SHP77 (cell line): ENCODE measurements at places on chromosomes 6 and 20.

DNA sequence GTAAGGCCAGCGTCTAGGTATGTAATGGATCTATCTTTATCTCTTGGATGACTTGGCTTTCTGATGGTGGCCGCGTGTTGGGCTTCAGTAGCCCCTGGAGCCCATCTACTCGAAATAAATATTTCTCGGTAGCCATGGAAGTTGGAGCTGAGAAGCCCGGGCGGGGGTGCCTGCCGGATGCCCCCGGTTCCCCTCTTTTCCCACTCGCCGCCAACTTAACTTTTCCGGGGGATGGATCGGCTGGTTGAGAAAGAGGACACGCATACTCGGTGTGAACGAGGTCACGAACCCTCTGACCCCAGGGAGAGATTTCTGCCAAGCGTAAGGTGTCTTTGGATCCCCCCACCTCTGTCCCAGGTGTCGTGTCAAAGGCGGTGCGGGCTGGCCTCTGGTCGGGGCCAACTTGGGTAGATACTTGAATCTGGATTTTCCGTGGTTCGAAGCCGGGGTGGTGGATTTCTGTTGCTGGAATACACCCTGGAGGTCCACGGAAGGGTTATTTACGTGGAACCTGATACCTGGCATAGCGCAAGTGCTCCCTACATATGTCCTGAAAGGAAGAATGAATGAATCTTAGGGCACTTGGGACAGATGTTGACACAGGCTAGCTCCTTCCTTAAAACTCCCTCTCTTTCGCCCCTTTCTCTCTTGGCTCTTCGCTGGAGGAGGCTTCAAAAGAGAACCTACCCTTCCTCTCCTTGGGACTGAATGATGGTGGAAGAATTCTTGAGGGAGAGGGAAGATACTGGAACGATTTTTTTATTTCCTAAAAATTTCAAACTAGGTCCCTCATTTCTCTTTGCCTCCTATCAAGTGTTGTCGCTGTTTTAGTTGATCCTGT lies 996 bp downstream of the DOK5 start:
- no peak for DNase-seq

DNA sequence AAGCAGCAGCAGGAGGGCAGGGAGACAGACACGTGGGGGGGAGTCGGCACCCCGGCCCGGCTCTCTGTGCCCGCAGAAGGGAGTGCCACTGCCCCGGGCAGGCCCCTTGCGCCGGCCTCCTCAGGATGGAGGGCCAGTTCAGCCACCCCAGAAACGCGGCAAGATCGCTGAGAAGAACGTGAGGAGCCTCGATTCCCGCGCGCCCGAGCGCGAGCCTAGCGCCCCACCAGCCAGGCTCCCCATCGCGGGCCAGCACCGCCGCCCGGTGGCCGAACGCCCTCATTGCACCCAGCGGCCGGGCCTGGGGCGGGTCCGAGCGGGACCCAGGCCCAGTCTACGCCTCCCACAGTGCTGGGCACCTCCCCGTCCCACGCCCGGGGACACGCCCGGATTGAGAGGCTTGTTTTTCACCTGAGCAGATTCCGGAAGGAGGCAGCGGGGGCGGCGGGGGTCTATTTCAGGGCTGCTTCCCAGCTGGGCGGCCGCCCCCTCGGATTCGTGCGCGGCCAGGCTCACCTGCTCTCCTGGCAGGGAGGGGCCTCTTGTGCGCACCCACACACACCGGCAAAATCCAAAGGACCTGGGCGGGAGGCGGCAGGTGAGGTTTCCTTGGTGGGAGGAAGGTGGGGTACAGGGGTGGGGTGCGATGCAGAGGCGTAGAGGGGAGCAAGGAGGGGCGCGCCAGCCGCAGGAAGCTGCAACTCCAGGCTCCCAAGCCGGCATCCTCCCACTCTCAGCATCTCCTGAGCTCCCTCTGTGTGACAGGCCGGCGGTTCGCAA lies 9.0 kb upstream of the GRM4 start:
- peak; percentile 36 for DNase-seq

- DNase-seq: no peak
Observed at GRCh38 chr6:95084867-95085266, 492.5 kb upstream of the MANEA start.

- DNase-seq: no peak
Observed at GRCh38 chr6:34243131-34243771, 5.6 kb downstream of the SMIM29 start.

DNA sequence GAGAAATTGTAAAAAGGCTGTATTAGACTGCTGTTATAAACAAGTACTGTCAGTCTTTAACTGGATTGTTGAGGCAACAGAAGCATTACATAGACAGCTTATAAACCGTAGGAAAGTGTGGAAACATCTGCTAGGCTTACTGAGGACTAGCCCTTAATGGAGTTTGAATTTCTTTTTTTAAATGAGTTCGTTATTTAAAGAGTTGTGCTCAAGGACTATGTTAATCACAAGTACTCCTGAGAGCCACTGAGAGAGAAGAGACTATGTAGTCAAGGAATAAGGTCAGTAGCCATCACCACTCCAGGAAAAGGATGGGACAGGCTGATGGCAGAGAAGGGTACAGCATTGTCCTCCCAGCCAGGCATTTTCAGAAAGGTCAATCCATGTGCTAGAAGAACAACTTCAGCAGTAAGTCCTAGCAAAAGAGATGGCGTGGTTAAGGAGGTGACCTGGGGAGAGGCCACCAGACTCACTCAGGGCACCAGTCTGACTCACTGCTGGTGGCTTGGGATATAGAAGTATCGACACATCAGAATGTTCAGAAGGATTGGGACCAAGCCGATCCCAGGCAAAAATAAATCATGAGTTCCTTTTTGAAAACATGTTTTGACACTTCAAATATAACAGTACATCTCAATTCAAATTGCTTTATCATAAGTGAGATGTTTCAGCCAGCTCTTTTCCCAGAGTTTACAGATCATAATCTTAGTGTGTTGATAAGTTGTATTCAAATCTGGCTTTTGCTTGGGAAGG lies 6.4 kb downstream of the RPS12 start:
- peak; percentile 0 for DNase-seq

DNA sequence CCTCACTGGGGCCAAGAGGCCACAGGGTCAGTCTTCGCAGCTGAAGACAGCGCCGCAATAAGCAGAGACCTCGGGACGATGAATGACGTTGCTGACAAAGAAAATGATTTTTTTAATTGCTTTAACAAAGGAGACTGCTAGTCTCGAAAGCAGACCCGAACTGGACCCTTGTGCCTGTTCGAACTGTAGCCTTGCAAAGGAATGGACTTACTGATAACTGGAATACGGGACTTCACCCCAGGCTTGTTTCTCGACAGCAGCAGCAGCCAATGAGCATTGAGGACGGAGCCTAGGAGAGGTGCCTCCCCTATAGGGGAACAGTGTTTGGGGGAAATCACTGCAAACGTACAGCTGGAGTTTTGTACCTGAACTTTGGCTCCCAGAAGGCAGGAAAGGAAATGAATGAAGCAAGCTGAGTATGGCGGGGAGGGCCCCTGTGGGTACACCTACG lies 1.3 kb upstream of the TAF4 start:
- DNase-seq: no peak

DNA sequence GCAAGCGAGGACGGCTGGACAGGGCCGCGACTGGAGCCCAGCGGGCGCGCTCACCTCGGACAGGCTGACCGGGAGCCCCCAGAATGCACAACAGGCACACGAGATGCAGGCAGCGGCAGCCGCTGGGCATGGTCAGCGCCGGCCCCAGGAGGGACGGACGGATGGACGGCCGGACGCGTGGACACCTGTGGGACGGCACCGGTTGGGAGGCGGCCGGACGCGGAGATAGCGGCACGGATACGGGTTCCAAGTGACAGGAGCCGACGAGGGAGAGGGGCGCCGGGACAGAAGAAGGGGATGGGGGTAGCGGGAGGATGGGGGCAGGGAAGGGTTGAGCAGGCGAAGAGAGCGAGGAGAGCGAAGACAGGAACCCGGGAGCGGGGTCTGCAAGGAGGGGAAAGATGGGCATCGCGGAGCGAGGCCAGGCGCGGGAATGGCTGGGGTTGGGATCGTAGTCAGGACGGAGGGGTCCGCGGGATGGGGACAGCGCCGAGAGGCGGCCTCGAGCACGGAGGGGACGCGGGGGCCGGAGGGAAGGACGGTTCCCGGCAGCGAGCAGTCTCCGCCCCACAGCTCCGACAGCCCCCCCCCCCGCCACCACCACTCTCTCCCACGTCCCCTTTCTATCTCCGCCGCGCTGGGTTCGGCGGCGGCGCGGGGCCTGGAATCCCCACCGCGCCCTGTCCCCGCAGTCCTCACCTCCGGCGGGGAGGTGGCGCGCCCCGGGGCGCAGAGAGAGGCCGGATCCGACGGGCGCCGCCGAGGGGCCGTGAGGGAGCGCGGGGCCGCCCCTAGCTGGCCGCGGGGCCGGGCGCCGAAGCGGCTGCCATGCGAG lies 435 bp downstream of the DLK2 start:
- peak; percentile 28 for DNase-seq
